Testis (tissue), 5 donors: ENCODE measurements at places on chromosomes 3 and 15. TPM values are rescaled to one million over a fixed set of nuclear protein-coding genes. Genes with fewer than 3 reads are reported as not detected.

Gene SLC2A2
- polyA plus RNA-seq: 0.12 TPM

Gene AP3B2
- 22.9 TPM for polyA plus RNA-seq

Gene WDR49
- 0.83 TPM for polyA plus RNA-seq

Gene OSBPL10
- 113 TPM for polyA plus RNA-seq

Gene SLC41A3
- polyA plus RNA-seq: 161 TPM

Gene C3orf70
- 11.9 TPM for polyA plus RNA-seq

Gene MEX3B
- polyA plus RNA-seq: 55.3 TPM

Gene GOLGA6D
- polyA plus RNA-seq: 13.3 TPM

Gene ASB14
- polyA plus RNA-seq: not detected

Gene DUOXA1
- polyA plus RNA-seq: 1.0 TPM

Gene MKRN3
- polyA plus RNA-seq: 4.5 TPM

Gene FEM1B
- polyA plus RNA-seq: 122 TPM

Gene FHIT
- polyA plus RNA-seq: 10.1 TPM

Gene CHDH
- 13.5 TPM for polyA plus RNA-seq

Gene GABRR3
- 0.38 TPM for polyA plus RNA-seq

Gene GRIP2
- 3.2 TPM for polyA plus RNA-seq

Gene LNP1
- polyA plus RNA-seq: 57.6 TPM

Gene AADACL2
- 0.36 TPM for polyA plus RNA-seq

Gene ACTR8
- polyA plus RNA-seq: 60.1 TPM

Gene ZNF501
- 9.2 TPM for polyA plus RNA-seq

Gene AHSG
- polyA plus RNA-seq: 1.5 TPM

Gene SKOR1
- 1.3 TPM for polyA plus RNA-seq

Gene SCN5A
- polyA plus RNA-seq: 0.73 TPM

Gene CIP2A
- polyA plus RNA-seq: 8.5 TPM

Gene CLDN16
- 0.36 TPM for polyA plus RNA-seq

Gene RBP2
- polyA plus RNA-seq: not detected

Gene ADGRG7
- polyA plus RNA-seq: not detected

Gene TMEM41A
- polyA plus RNA-seq: 29.9 TPM

Gene TCF12
- 51.8 TPM for polyA plus RNA-seq

Gene ATP13A5
- 0.26 TPM for polyA plus RNA-seq

Gene LDHAL6B
- polyA plus RNA-seq: 119 TPM

Gene HHATL
- 6.1 TPM for polyA plus RNA-seq

Gene ZIC1
- polyA plus RNA-seq: 1.4 TPM

Gene HCN4
- polyA plus RNA-seq: 9.1 TPM

Gene TRPC1
- polyA plus RNA-seq: 9.2 TPM

Gene NEK10
- polyA plus RNA-seq: 83.2 TPM

Gene ITGA11
- polyA plus RNA-seq: 6.6 TPM

Gene ARIH1
- 221 TPM for polyA plus RNA-seq

Gene GNAT1
- polyA plus RNA-seq: 2.3 TPM

Gene IGSF10
- polyA plus RNA-seq: 26.1 TPM

Gene ANKDD1A
- polyA plus RNA-seq: 11.1 TPM

Gene CCRL2
- 1.2 TPM for polyA plus RNA-seq

Gene ZNF660
- 4.1 TPM for polyA plus RNA-seq

Gene ITIH3
- polyA plus RNA-seq: 9.9 TPM

Gene ZNF654
- polyA plus RNA-seq: 11.3 TPM

Gene FSTL1
- polyA plus RNA-seq: 122 TPM

Gene LINGO1
- 16.7 TPM for polyA plus RNA-seq

Gene TRIM42
- polyA plus RNA-seq: 39.8 TPM

Gene RYK
- 82.6 TPM for polyA plus RNA-seq

Gene NPAP1
- polyA plus RNA-seq: 5.3 TPM

Gene LRRC31
- polyA plus RNA-seq: 0.15 TPM

Gene SAMD7
- 0.25 TPM for polyA plus RNA-seq

Gene TYRO3
- polyA plus RNA-seq: 99.0 TPM

Gene NXPE3
- 14.6 TPM for polyA plus RNA-seq

Gene CTXN2
- polyA plus RNA-seq: 1.6 TPM

Gene APOD
- 99.8 TPM for polyA plus RNA-seq
